ENCODE measurements at places on chromosomes 7 and 10.

DNA sequence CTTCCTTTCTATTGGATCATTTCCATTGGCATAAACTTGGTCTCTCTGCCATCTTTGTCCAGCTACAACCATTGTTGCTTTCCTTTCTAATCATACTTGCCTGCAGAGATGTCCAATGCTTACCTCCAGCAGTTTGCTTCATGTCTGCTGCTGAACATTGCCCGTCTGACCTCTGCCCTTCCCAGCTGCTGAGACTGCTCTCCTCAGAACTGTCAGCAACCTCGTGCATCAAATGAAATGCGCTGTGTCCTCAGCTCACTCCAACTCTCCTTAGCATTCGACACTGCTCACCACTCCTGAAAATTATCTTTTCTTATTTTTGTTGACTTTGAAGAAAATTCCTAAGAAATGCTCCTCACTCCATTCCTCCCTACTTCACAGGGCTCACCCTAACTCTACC is 5.0 kb downstream of the FAM170B start:
- DNase-seq = no peak

DNA sequence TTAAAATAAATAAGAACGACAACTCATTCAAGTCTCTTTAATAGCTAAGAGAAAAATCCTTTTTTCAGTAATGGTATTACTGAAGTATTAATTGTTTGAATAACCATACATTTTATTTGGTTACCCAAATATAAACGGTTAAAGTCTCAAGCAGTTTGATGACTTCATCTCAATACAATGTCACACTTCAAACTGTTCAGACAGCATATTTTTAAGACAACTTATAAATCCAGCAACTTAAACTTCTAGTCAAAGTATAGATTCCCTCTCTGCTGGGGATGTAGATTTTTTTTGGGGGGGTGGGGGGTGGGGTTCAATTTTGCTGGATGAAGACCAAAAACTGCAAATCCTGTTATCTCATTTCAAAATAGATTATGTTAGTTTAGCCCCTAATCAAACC is 42.0 kb downstream of the GNA12 start:
- no peak for DNase-seq

DNA sequence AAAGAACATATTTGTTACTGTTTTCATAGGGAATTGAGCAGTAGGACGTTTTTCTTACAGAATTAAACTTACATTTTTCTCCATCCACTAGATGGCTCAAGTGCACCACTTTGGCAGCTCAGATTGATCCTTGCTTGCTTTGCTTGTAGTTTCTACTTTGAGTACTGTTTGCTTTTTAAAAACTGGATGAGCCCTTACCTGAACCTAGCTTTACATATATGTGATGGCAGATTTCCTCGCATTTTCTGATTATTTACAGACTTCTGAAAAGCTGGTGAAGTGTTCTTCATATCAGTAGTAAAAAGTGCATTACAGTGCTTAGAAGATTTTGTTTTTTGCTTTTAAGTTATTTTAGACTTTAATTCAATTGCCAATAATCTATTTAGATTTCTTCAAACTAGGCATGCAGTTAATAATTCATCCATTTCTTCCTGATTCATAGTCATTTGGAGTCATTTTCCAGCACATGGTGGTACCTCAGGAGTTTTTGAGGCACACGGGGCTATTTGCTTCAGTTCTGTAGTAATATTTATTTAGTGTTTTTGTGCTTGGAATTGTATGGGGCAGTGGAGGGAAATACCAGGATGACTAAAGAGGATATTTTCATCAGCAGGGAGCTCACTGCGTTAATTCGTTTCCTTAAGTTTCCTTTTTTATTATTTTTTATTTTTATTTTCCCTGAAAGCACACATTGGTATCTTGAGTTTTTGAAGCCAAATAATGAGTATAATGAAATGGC is 57.3 kb downstream of the MAPK8 start:
- peak; percentile 57 for DNase-seq

DNA sequence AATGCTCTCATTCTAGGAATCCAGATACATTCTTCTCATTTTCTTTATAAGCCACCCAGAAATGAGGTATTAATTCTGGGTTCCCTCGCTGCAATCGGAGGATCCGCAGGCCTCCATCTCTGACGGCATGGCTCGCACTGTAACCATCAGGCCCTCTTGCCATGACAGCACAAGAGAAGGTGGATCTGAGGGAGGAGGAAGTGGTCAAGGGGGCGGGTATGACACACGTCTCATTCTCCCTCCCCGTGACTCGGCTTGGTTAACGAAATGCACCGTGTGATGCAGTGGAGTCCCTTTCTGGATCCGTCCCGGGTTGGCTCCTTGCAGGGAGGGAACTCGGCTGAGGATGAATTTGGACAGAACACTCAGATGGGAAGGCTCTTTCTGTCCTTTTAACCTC is 280.2 kb downstream of the TCERG1L start:
- DNase-seq = no peak

DNA sequence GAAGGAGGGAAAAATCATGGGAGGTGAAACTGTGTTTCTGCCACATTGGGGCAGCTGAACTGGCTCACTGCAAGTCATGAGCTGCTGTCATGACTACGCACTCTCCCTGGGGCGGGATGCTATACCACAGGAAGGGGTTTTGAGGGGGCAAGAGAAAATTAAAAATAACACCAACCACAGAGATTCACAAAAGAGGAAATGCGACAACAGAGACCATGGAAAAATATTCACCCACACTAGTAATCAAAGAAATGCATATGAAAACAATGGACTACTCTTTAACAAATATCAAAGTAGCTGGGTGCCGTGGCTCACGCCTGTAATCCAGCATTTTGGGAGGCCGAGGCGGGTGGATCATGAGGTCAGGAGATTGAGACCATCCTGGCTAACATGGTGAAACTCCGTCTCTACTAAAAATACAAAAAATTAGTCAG is 65.2 kb upstream of the TM9SF3 start:
- DNase-seq = no peak

GRCh38 chr7:3431306-3431705 is 130.3 kb downstream of the SDK1 start:
- no peak for DNase-seq

Measured in NCI-H1694 (cell line).